H7 (cell line): ENCODE measurements at places on chromosomes 4 and X.

GRCh38 chr4:72984351-72984750 is 85.2 kb downstream of the COX18 start:
- DNase-seq: no peak

DNA sequence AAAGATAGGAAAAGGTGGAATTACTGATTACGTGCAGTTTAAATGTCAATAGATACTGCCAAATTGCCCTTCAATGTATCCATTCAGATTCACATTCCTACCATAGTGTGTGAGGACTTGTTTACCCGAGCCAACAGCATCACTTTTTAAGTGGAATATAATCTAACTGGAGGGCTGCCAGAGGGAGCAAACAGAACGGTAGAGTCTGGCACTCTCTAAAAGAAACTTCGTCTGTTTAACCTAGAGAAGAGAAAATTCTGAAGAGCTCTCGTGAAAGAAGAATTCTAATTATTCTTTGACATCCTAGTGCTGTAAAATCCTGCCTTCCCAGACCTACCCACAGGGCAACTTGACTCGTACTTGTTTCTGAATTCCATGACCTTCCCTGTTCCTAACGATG is 23.2 kb downstream of the SMIM43 start:
- DNase-seq: no peak

DNA sequence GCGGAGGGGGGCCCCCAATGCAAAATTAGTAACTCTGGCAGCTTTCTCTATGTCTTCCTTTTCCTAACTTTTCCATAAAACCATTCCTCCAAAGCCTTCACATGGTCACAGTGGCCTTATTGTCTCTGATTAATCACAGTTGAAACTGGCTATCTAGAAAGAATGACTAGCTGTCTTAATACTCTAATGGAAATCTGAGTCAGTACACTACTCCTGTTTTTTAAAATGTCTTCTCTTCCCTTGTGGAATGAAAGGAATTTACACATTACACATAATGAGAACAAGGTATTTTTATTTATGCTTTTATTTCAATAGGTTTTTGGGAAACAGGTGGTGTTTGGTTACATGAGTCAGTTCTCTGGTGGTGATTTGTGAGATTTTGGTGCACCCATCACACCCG is 66.3 kb upstream of the PUDP start:
- no peak for DNase-seq

DNA sequence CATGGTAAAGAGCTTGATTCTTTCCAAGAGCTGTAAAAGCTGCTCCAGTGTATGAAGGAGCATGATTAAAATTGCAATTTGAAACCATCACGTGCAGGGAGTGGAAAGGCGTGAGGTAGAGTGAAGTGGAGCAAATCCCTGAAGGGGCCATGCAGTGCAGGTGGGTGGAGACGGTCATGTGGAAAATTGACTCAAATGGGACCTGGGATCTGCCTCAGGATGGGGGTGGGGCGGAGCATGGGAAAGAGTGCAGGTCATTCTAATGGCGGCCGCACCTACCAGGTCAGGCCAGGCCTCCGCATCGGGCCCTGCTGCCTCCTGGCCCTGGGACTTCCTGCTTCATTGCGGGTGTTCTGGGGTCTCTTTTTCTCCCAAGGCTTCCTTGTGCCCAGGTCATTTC is 25.3 kb upstream of the TRIM60 start:
- no peak for DNase-seq

GRCh38 chr4:187141101-187141500 is 417.4 kb upstream of the FAT1 start:
- no peak for DNase-seq

GRCh38 chr4:48543796-48544195 is 53.7 kb downstream of the ZAR1 start:
- DNase-seq: no peak

DNA sequence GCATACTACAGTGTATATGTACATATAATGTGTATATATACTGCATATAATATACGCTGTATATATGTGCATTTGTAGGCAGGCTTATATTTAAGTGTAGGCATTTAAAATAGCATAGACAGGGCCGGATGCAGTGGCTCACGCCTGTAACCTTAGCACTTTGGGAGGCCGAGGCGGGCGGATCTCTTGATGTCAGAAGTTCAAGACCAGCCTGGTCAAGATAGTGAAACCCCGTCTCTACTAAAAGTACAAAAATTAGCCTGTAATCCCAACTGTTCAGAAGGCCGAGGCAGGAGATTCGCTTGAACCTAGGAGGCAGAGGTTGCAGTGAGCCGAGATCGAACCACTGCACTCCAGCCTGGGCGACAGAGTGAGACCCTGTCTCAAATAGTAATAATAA is 78.4 kb downstream of the JAKMIP1 start:
- DNase-seq: no peak

DNA sequence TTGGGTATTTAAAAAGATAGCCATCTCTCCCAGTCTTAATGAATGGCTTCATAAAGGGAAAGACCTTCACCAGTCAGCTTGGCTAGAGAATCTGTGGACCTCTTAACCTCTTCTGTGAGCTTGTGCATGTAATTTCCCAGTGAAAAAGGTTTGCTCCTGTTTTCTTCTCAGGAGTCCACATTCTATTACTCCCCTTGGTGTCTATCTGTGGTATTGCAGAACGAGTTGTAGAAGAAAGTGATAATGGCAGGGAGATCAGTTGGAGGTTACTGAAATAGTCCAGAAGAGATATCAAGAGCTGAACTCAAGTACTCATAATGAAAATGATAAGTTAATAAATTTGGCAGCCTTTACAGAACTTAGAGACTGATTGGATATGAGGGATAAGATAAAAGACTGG is 16.5 kb upstream of the VAMP7 start:
- peak; percentile 21 for DNase-seq

DNA sequence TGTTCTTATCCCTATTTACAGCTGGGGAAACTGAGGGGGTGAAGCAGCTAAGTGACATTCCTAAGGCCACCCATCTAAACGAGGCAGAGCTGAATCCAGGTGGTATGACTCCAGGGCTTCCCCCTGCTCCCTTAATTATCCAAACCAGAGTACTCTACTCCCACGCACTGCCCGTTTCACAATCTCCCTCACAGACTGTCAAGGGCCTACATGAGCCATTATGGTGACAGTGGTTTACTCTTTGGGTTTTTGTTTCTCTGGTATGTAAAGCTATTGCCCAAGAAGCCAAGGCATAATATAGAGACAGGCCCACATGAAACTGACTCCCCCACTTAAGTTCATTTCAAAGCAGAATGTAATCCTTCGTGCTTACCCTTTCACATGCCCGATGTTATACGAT is 95.1 kb downstream of the NHS start:
- DNase-seq: no peak

GRCh38 chrX:27746516-27746915 is 61.3 kb upstream of the MAGEB10 start:
- DNase-seq: no peak

- no peak for DNase-seq
These were observed 108.3 kb upstream of the CAMK2D start for GRCh38 chr4:113869743-113870375.

DNA sequence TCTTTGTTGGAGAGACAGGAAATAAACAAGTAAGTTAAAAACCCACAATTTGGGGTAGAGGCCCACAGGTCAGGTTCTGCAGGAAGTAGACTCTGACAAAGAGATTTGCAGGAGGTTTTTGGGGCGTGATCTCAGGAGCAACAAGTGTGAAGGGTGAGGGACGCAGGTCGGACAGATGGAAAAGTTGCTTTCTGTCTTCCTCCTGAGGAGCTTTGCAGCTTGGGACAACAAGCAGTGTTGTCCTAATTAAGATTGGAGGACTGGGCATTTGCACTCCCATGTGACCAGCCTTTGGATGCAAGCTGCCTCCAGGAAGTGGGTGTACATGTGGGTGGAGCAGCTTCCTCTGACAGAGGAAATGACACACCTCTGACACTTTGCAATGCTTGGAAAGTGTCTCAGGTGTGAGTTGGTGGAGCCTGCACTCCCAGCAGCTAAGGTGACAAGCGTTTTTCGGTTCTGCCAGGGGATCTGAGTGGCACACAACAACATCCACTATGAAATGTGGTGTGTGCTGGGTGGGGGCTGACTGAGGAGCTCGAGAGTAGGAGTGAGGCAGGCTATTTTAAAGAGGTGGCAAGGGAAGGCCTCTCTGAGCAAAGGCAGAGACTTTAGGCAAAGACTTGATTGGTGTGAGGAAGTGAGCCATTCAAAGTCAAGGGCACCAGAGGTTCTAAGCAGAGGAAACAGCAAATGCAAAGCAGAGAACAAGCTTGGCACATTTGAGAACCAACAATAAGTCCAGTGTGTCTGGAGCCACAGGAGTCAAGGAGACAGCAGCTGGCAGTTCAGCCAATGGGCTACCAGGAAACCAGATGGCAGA is 339.8 kb upstream of the GATB start:
- no peak for DNase-seq

DNA sequence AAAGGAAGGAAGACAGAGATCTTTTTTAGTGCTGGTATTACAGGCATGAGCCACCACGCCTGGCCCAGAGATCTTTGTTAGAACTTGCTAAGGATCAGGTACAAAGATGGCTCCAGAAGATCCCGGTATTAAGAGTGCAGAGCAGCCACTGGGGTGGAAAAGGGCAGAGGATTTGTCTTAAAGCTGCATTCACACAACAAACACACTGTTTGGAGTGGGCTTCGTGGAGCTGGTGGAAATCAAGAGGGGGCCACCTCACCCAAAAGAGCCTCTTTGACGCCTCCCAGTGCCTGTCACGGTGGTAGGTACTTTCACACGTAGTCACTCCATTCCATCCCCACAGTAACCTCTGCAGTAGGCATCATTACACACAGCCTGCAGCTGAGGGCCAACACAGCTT is 13.3 kb downstream of the HELT start:
- DNase-seq: no peak

- DNase-seq: no peak
These were observed 75.8 kb downstream of the FRYL start for GRCh38 chr4:48704091-48704802.

DNA sequence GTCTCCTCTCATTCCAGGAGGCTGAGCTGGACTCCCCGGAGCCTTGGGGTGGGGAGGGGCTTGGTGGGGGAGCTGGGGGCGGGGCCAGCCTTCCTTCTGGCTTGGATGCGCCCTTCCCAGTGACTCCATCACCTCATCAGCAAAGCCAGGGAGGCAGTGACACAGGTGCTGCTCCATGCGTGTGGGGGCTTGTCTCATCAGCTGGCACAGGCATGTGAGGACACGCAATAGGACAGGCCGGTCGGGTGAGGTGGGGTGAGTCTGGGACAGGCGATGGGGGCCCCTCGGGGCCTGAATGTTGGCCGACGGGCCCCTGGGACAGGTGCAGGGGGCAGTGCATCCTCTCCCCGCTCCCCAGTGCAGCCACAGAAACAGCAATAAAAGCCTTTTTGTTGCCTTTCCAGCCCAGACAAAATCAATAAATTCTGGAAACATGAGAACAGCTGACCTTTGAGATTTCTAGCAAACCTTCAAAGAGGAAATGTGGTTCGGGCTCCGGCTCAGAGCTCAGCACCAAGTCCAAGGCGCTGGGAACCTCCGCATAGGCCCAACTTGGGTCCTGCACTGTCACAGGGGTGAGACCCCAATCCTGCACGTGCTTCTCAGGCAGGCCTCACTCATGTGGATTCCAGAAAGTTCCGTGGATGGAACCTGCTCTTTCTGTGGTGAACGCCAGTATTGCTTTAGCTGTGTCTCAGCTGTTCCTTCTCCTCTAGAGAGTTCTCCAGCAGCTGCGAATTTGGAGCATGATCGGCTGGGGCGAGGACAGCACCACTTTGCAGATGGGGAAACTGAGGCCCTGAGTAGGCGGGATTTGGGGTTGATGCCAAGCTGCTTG is 18.5 kb downstream of the ADRA2C start:
- peak; percentile 77 for DNase-seq

- no peak for DNase-seq
These were observed 6.9 kb upstream of the ANXA3 start for GRCh38 chr4:78544678-78545077.

DNA sequence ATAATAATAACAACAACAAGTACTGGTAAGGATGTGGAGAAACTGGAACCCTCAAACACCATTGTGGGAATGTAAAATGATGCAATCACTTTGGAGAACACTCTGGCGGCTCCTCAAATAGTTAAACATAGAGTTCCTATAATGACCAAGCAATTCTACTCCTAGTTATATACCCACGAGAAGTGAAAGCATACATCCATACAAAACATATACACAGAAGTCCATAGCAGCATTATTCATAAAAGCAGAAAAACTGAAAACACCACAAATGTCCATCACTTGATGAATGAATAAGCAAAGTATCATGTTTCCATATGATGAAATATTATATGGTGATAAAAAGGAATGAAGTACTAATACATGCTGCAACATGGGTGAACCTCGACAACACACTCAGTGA is 116.7 kb downstream of the AMELX start:
- no peak for DNase-seq

DNA sequence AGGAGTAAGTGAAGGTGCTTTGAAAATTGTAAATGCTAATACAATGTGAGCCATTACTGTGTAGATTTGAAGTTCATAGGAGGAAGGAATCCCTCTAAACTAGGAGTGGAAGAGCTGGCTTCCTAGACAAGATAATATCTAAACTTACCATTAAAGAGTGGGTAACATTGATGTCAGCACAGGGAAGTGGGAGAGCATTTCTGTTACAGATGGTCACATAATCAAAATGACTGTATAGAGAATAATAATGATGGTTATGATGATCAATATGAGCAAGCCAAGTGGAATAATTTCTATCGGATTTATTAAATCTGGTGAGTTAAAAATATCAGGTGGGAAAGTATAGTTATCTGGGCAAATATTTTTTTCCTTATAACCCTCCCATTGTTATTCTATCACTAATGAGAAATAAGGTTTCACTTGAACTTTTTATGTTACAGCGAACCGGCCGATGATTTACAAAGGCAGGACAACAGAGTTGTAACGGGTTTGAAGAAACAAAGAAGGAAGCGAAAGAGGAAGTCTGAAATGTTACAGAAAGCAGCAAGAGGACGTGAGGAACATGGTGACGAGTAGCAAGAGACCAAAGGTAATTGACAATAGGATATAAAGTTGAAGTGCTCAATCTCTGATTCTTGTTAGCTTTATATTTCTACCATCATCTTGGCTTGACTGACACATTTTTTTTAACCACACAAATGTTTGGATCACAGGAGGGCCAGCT is 43.5 kb downstream of the FMR1NB start:
- no peak for DNase-seq

- peak; percentile 17 for DNase-seq
These were observed 50.7 kb downstream of the C4orf33 start for GRCh38 chr4:129146639-129147038.

DNA sequence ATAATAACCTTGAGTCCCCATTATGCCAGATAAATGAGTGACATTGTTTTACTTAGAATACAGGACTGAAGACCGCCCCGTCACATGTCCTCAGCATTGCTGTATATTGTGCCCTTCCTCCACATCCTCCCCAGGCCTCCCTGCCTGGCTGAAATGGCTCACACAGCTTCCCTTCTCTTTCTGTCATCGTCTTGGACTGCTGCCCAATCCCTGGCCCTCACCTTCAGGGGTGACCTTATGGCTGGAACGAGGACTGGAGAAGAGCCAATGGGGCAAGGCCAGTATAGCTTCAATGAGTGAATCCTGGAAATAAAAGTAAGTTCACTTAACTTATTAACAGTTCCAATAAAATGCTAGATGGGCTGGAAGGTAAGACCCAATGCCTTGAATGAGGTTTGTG is 2.7 kb downstream of the KCNE5 start:
- no peak for DNase-seq
